ENCODE measurements at places on chromosomes 11 and 22. TPM values are rescaled to one million over a fixed set of nuclear protein-coding genes. Genes with fewer than 3 reads are reported as not detected.

GRCh38 chr22:36366291-36366708, 21.5 kb downstream of the MYH9 start:
- DNase-seq: no peak

The OR6A2 gene
- total RNA-seq: 0.10 TPM

DNA sequence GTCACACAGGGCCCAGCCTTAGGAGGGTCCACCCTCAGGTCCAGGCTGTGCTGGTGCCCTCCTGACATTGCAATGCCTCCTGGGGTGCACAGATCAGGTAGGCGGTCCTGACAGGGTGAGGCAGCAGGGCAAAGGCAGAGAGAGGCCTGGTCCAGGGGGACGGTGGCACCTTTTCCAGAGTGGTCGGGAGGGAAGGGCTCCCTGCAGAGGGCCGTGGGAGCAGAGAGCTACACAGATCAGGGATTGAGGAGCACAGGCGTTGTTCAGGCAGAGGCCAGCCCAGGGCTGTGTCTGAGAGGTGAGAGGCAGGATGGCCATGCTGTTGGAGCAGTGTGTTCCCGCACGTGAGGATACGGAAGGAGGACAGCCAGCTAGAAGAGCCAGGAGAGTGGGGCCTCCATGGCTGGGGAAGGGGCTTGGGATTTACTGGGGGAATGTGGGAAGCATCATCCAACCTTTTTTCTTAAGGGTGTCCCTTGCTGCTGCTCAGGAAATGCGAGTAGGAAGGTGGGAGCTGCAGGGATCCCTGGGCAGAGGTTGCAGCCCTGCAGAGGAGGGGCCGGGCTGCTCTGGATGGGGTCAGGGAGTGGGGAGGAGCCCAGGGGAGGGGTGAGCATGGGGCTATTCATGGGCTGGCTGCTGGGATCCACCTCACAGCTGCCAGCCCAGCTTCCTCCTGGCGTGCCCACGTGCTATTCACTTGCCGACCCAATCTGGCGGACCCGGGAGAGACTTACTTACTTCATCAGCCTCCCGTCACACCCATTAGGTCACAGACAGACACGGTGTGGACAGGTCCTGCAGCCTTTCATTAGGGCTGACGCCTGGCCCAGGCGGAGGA, 1516.4 kb downstream of the TBC1D22A start:
- no peak for DNase-seq

The MUC2 gene
- total RNA-seq: 1.8 TPM

DNA sequence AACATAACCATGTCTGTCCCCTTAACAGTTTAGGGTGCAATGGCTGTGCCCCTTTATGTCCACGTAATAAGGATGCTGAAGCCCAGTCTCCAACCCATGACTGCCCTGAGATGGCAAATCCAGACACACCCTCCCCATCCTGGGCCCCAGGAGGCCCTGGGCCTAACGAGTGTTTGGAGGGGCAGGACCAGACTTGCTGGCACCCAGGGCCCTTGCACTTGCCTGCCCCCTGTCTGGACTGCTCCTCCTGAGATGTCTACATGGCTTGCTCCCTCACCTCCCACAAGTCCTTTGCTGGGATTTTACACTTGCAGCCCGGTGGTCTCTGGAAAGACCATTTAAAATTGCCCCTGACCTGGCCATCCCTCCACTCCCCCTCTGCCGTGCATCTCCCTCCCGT, 132.2 kb upstream of the NECTIN1 start:
- DNase-seq: no peak

The CARD10 gene
- 12.2 TPM for total RNA-seq

GRCh38 chr11:11157185-11157584, 195.9 kb downstream of the CSNK2A3 start:
- no peak for DNase-seq
